Spinal cord (tissue), 10 donors: ENCODE measurements at places on chromosomes 13 and 19.

DNA sequence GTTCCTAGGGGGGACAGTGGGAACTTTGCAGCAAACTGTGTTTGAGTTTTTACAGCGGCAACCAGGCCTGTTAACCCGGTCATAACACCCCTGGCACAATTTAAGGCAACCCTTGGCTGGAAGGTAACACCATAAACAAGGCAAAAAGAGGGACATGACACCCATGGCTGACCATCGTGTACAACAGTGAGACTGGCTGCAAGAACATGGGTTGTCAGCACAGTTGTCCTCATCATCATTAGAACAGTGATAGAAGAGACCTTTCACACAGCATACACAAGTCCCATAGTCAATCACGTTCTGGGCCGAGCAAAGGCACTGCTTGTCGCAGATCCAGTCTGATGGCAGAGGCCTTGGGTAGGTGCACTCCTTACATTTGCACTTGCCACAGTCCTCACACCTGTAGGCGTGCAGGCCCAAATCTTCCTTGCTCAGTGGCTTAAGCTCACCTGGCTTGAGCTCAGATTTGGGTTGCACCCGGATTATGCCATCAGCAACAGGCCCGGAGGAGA, 4.1 kb downstream of the SPRY2 start:
- H3K4me3 ChIP-seq: peak overlapping the region; percentile 93
- H3K27me3 ChIP-seq: no peaks in the 10 kb centered on the region
- peak overlapping the region; percentile 93 for H3K27ac ChIP-seq
- no peak for DNase-seq
- H3K36me3 ChIP-seq: peaks cover 16% of the 10 kb centered on the region

DNA sequence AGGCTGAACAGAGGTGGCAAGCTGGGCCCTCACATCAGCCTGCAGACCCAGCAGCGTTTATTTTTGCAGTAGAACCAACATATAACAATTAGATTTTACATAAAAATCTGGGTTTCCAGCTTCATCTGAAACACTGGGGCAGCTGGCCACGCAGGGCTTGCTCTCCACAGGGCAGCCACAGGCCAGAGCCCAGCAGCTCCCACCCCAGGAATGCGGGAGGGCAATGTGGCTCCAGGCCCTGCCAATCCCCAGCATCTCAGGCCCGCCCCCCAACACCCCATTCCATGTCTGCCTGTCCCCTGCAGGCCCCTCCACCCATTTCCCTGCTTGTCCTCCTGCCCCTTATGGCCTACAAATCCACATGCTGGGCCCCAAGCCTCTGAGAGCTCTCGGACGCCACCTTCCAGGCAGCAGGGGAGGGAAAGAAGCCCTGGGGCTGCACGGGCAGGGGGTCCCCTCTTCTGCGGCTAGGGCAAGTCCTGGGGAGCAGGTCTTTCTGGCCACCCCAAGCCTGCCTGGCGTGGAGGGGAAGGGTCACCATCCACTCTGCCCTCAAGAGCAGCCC, 15.0 kb upstream of the VSTM2B start:
- H3K36me3 ChIP-seq: peaks cover 2% of the 10 kb centered on the region
- H3K27ac ChIP-seq: no peak overlapping the region
- H3K4me1 ChIP-seq: peaks cover 17% of the 10 kb centered on the region
- DNase-seq: no peak

DNA sequence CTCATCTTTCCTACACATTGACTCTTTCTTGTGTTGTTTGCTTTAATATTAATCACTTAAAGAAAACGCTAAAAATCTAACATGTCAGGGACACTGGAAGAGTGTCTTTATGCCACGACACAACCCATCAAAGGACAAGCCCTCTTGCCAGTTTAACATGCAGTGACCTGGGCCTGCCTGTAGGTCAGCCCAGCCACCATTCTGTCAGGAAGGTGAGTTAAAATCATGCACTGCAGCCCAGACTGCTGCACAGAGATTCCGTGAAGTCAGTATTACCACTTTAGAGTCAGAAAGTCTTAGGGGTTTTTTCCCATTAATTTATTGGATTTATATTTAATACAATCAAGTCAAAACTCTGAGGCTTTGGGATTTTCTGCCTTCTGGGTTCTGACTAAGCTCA, 58.0 kb downstream of the TNFRSF19 start:
- DNase-seq: no peak
- H3K4me1 ChIP-seq: peaks cover 23% of the 10 kb centered on the region
- peaks cover 8% of the 10 kb centered on the region for H3K36me3 ChIP-seq

DNA sequence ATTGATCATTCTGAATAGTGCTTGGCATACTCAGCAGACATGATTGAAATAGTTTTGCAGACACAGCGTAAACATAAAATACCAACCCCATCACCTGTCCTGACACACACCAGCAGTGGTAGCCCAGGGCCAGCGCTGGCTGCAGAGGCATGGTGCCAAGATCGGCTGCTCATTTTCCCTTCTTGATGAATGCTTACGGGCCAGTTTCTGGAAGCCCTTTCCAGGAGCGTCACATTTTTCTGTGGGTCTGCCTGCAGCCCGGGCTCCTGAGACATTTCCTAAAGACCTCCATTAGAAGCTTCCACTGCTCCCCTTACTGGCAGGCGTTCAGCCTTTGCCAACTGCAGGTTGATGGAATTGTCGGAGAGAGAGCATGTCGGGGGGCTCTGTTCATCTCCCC, 48.6 kb downstream of the CHST8 start:
- DNase-seq: no peak

DNA sequence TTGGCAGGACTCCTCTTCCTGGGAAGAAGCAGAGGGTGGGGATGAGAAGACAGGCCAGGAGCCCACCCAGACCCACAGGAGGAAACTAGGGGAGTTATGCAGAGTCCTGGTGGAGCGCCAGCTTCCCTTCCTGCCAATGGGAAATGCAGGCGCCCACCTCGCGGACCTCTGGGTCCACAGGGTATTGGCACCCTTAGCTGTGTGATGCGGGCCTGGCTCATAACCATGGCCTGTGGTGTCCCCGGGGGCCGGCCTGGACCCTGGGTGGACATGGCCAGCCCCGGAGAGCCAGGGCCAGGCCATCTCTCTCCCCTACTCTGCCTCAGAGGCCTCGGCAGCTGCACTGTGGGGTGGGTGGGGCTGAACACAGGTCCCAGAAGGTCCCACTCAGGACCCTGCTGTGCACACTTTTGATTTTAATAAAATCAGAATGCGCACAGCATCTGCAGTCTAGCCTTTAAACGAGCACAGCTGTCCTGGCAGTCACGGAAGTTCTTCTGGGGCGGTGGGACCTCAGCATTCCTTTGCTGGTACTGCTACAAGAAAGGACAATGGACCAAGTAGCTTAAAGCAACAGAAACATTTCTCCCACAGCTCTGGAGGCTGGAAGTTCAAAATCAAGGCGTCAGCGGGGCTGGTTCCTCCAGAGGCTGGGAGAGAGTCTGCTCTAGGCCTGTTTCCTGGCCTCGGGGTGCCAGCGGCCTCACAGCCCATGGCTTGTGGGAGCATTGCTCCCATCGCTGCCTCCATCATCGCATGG, 1.8 kb downstream of the F10 start:
- H3K27ac ChIP-seq: no peak overlapping the region
- no peaks in the 10 kb centered on the region for H3K36me3 ChIP-seq
- H3K27me3 ChIP-seq: peaks cover 2% of the 10 kb centered on the region
- DNase-seq: no peak
- no peak overlapping the region for H3K4me3 ChIP-seq
- H3K4me1 ChIP-seq: peaks cover 12% of the 10 kb centered on the region

- no peak for DNase-seq
- no peaks in the 10 kb centered on the region for H3K27me3 ChIP-seq
- H3K4me1 ChIP-seq: no peaks in the 10 kb centered on the region
Observed at GRCh38 chr13:24605923-24606372, 74.3 kb upstream of the ATP12A start.

GRCh38 chr19:3129112-3129511, 6.7 kb upstream of the GNA15 start:
- H3K27me3 ChIP-seq: no peaks in the 10 kb centered on the region
- H3K4me1 ChIP-seq: peaks cover 10% of the 10 kb centered on the region
- DNase-seq: no peak
- peaks cover 3% of the 10 kb centered on the region for H3K36me3 ChIP-seq

DNA sequence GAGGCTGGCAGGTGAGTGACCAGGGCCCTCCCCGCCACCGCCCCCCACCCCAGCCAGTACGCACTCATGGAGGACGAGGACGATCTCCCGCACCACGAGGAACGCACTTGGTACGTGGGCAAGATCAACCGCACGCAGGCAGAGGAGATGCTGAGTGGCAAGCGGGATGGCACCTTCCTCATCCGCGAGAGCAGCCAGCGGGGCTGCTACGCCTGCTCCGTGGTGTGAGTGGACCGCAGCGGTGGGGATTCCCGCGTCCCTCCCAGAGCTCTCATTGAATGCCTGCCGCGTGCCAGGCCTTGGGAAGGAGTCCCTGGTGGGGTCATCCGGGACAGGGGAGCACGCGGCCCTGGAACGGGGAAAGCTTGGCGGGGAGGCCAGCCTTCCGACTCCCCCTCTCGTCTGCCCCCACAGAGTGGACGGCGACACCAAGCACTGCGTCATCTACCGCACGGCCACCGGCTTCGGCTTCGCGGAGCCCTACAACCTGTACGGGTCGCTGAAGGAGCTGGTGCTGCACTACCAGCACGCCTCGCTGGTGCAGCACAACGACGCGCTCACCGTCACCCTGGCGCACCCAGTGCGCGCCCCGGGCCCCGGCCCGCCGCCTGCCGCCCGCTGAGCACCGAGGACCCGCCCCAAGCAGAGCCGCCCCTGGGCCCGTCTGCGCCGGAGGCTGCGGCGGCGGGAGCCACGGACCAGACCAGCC, 4.8 kb upstream of the IFI30 start:
- DNase-seq: no peak
- peaks cover 6% of the 10 kb centered on the region for H3K27me3 ChIP-seq
- no peak overlapping the region for H3K4me3 ChIP-seq
- H3K36me3 ChIP-seq: peaks cover 78% of the 10 kb centered on the region
- no peak overlapping the region for H3K27ac ChIP-seq

- H3K4me1 ChIP-seq: no peaks in the 10 kb centered on the region
- no peaks in the 10 kb centered on the region for H3K27me3 ChIP-seq
- no peak overlapping the region for H3K27ac ChIP-seq
- H3K4me3 ChIP-seq: no peak overlapping the region
Observed at GRCh38 chr13:80901111-80901510, 560.2 kb upstream of the SPRY2 start.

GRCh38 chr13:36965767-36966166, 33.4 kb downstream of the ALG5 start:
- H3K27me3 ChIP-seq: no peaks in the 10 kb centered on the region
- H3K4me1 ChIP-seq: no peaks in the 10 kb centered on the region
- no peak for DNase-seq
- no peak overlapping the region for H3K4me3 ChIP-seq
- peaks cover 22% of the 10 kb centered on the region for H3K36me3 ChIP-seq

DNA sequence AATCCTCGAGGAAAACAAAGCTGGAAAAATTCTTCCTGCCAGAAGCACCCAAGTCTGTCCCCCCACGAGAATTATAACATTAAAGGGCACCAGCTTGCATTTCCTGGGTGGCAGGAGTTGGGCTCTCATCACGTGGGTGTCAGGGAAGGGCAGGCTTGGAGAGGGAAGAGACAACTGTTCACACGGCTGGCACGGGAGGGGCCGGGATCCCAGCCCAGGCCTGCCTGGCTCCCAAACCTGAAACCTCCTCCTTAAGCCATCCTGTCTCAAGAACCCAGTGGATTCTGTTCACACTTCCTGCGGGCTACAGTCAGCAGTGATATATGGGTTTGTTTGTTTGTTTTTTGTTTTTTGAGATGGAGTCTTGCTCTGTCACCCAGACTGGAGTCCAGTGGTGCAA, 12.2 kb downstream of the GRIK5 start:
- H3K27me3 ChIP-seq: no peaks in the 10 kb centered on the region
- no peak overlapping the region for H3K4me3 ChIP-seq
- no peak overlapping the region for H3K27ac ChIP-seq
- H3K4me1 ChIP-seq: no peaks in the 10 kb centered on the region
- DNase-seq: no peak
- H3K36me3 ChIP-seq: peaks cover 96% of the 10 kb centered on the region

DNA sequence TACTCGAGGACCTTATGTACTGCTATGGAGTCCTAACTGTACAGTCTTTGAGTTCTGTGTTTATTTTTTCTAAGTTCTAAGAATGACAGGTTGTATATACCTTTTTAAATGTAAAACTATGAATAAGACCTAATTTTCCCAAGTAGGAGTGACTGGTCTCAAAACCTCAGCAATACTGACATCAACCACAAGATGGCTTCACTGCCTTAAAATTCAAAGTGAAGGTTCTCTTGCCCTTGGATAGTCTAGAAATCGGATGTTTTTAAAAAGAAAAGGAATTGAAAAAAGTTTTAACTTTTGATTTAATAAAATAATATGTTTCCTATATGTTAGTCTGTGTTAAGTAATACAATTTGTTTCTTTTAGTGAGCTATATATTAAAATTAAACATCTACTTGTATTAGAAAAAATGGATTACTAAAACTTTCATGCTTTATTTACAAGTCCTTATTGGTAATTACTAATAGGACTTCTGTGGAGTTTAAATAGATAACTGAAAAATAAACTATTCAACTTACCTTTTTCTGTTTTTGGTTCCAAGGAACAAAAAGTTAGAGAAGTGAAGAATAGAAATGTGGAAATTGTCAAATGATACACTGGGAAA, 52.0 kb downstream of the TDRD3 start:
- H3K27me3 ChIP-seq: no peaks in the 10 kb centered on the region
- H3K4me1 ChIP-seq: no peaks in the 10 kb centered on the region
- DNase-seq: peak; percentile 92

DNA sequence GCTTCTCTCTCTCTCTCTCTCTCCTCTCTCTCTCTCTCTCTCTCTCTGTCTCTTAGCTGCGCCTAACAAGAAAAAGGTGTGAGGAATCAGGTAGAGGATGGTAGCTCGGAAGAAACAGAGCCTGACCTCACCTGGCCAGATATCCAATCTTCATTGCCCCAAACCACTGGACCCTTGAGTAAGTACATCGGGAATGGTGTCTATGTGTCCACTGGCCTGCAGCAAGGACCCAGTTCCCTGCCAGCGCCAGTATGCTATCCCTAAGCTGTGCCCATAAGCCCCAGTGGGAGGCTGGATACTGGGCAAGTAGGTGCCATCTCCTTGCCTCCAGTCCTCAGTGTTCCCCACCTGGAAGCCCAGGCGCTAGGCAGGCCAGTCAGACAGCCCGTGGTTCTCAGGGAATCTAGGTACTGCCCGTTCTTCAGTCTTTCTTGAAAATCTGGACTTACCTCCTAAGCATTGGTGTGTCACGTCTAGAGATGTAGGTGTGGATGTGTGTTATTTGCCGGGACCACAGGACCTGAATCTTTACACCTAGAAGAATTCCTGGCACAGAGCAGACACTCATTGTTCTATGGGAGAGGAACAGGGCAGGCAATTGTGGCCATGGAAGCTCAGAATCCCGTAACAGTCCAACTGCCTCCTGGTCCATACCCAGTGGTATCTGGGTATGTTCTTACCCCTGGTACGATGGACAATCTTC, 7.3 kb downstream of the URAD start:
- no peaks in the 10 kb centered on the region for H3K36me3 ChIP-seq
- peaks cover 82% of the 10 kb centered on the region for H3K27me3 ChIP-seq
- H3K27ac ChIP-seq: no peak overlapping the region
- H3K4me1 ChIP-seq: peaks cover 5% of the 10 kb centered on the region
- no peak for DNase-seq

DNA sequence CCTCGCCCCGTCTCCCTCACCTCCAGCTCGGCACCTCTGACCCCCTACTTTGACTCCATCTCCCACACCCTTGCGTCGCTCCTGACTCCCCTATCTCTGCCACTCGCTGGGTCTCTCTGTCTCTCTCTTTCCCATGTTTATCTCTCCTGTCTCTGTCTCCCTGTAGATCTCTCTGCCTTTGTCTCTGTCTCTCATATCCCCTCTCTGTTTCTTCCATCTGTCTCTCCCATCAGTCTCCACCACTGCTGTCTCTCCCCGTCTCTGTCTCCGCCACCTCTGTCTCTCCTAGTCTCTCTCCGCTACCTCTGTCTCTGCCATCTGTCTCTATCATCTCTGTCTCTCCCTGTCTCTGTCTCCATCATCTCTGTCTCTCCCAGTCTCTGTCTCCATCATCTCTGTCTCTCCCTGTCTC, 12.4 kb upstream of the BBC3 start:
- H3K4me1 ChIP-seq: peaks cover 51% of the 10 kb centered on the region
- no peak for DNase-seq
- peaks cover 3% of the 10 kb centered on the region for H3K27me3 ChIP-seq
- no peak overlapping the region for H3K27ac ChIP-seq
- peak overlapping the region; percentile 16 for H3K4me3 ChIP-seq
